SJCRH30 (cell line): ENCODE measurements at places on chromosomes 11 and 22. TPM values are rescaled to one million over a fixed set of nuclear protein-coding genes. Genes with fewer than 3 reads are reported as not detected.

DNA sequence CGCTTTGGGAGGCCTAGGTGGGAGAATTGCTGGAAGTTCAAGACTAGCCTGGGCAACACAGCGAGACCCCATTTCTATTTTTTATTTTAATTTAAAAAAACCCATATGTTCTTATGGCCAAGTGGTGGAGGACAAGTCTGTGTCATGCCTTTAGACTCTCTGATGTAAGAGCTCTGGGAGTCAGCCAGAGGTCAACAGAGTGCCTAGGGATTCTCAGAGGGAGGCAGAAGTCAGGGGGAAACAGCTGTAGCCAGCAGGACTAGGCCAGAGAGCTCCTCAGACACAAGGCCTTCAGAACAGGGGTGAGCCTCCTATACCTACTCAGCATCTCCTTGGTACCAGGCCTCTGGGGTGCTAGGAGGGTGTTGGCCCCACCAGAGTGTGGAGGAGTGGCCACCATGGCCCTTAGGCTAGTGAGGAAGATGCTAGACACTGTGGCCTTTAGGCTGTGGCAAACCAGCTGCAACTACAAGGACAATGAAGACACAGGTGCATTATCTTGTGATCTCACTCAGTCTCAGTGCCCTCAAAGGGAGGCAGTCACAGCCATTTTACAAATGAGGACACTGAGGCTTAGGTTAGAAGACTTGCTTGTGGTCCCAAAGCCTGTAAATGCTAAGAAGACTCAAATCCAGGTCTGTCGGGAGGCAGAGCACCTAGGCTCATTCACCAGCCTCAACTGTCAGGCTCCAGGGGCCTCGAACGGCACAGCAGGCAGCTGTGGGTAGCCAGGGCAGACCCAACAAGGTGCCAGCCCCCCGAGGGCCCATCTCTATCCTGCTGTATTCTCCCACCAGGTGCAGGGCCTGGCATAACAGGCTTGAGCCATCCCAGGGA is 5.0 kb downstream of the ZP1 start:
- peaks cover 5% of the 10 kb centered on the region; the same call in 1 of the 2 replicates for H3K4me1 ChIP-seq
- H3K4me3 ChIP-seq, result no peak overlapping the region
- peak; percentile 21 for DNase-seq
- H3K27ac ChIP-seq, result no peak overlapping the region
- H3K36me3 ChIP-seq, result no peaks in the 10 kb centered on the region
- H3K27me3 ChIP-seq, result no peaks in the 10 kb centered on the region

DNA sequence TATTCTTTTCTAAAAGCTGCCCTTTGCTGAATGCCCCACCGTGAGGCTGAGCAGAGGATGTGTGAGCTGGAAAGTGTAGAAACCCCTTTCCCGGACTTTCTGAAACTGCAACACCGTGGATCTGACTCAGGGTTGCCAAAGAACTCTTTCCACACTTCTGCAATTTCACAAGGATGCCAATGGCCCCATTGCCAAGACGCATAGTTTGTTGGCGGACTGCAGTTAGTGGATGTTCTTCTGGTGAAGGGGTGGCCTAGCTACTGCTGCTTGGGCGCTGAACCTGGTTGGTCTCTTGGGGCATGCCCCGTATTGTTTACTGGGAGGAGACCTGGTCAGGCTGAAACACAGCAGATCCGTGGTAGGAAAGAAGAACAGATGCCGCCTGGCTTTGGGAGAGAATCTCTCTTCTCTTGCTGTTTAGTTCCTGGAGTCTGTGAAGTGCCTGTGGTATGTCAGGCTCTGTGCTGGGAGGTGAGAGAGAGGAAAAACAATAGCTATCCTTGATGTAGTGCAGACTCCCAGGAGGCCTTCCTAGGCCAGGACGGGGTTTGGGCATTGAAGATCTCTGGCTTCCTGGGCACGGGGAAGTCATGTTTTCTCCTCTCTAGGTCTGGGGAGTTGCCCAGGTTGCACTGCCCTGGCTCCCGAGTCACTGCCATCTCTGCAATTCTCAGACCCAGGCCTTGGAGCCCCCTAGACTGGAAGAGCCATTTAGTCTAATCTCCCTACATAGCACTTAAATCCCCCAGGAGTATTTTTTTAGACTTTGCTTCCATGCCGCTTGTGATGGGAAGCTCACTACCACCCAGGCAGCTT is 26.9 kb downstream of the CD82 start:
- DNase-seq, result peak; percentile 31
- H3K4me1 ChIP-seq, result peaks cover 63% of the 10 kb centered on the region
- peaks cover 38% of the 10 kb centered on the region for H3K36me3 ChIP-seq
- no peaks in the 10 kb centered on the region for H3K27me3 ChIP-seq

- H3K27ac ChIP-seq, result peak overlapping the region; percentile 64
- no peaks in the 10 kb centered on the region for H3K36me3 ChIP-seq
- peak; percentile 86 for DNase-seq
- no peak overlapping the region for H3K4me3 ChIP-seq
- H3K4me1 ChIP-seq, result peaks cover 35% of the 10 kb centered on the region
- H3K27me3 ChIP-seq, result no peaks in the 10 kb centered on the region
Observed at GRCh38 chr11:12235553-12235946, 125.2 kb downstream of the MICAL2 start.

- no peaks in the 10 kb centered on the region for H3K27me3 ChIP-seq
- H3K4me3 ChIP-seq, result no peak overlapping the region
- no peak overlapping the region for H3K27ac ChIP-seq
- H3K36me3 ChIP-seq, result peaks cover 9% of the 10 kb centered on the region; the same call in 1 of the 2 replicates
Observed at GRCh38 chr11:60849641-60850520, 5.9 kb downstream of the PTGDR2 start.

GRCh38 chr11:119861160-119861559 is 132.2 kb upstream of the NECTIN1 start:
- no peaks in the 10 kb centered on the region for H3K27me3 ChIP-seq
- H3K4me1 ChIP-seq, result no peaks in the 10 kb centered on the region
- no peaks in the 10 kb centered on the region for H3K36me3 ChIP-seq
- H3K4me3 ChIP-seq, result no peak overlapping the region

- H3K27me3 ChIP-seq, result no peaks in the 10 kb centered on the region
- no peaks in the 10 kb centered on the region for H3K36me3 ChIP-seq
- no peaks in the 10 kb centered on the region for H3K4me1 ChIP-seq
- no peak for DNase-seq
Observed at GRCh38 chr11:79937676-79938334, 497.0 kb upstream of the TENM4 start.

DNA sequence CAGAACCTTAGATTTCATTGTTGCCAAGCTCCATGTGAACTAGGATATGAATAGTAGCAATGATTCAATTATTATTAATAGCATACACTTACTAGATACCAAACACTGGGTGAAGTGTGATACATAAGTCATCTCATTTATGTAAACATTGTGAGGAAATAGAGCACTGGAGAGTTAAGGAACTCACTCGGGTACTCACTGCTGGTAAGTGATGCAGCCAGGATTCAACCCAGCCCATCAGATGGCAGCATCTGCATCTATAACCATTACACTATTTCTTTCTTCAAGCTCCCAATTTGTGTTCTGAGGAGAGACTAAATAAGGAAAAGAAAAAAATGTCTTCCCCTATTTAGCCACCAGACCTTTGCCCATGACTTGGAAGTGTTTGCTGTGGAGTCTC is 10.2 kb upstream of the ALG8 start:
- no peaks in the 10 kb centered on the region for H3K27me3 ChIP-seq
- H3K4me1 ChIP-seq, result no peaks in the 10 kb centered on the region
- no peak overlapping the region for H3K27ac ChIP-seq
- H3K36me3 ChIP-seq, result no peaks in the 10 kb centered on the region
- no peak overlapping the region for H3K4me3 ChIP-seq

GRCh38 chr11:65133724-65134123 is 595 bp downstream of the SYVN1 start:
- no peak for DNase-seq
- peak overlapping the region; percentile 99; the same call in 1 of the 2 replicates for H3K27ac ChIP-seq
- H3K4me1 ChIP-seq, result peaks cover 6% of the 10 kb centered on the region; the same call in 1 of the 2 replicates
- no peaks in the 10 kb centered on the region for H3K27me3 ChIP-seq
- H3K4me3 ChIP-seq, result peak overlapping the region; percentile 82
- H3K36me3 ChIP-seq, result peaks cover 9% of the 10 kb centered on the region

DNA sequence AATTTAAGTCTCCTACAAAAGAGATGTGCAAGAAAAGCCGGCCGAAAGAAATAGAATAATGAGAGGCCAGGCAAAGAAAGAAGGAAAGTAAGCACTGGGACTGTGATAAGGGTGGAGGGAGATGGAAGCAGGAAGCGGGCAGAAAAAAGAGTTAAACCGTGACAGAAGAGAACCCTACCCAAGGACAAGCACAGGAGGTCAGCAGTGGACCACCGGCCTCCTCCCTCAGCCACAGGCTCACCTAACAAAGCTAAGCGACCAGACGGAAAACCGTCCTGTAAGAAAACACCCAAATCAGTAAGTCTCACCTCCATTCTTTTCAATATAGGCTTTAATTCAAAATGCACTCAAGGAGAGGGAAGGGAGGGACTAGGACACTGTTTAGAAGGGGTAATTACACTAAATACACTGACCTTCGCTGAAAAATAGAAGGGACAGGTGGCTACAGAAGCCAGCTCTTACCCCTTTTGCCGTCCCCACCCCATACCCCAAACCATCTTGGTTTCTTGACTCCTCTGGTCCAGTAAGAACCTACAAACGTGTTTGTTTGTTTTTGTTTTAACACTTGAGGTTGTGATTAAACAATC is 1.9 kb downstream of the FAM181B start:
- no peak overlapping the region for H3K27ac ChIP-seq
- H3K4me1 ChIP-seq, result no peaks in the 10 kb centered on the region
- H3K27me3 ChIP-seq, result no peaks in the 10 kb centered on the region

DNA sequence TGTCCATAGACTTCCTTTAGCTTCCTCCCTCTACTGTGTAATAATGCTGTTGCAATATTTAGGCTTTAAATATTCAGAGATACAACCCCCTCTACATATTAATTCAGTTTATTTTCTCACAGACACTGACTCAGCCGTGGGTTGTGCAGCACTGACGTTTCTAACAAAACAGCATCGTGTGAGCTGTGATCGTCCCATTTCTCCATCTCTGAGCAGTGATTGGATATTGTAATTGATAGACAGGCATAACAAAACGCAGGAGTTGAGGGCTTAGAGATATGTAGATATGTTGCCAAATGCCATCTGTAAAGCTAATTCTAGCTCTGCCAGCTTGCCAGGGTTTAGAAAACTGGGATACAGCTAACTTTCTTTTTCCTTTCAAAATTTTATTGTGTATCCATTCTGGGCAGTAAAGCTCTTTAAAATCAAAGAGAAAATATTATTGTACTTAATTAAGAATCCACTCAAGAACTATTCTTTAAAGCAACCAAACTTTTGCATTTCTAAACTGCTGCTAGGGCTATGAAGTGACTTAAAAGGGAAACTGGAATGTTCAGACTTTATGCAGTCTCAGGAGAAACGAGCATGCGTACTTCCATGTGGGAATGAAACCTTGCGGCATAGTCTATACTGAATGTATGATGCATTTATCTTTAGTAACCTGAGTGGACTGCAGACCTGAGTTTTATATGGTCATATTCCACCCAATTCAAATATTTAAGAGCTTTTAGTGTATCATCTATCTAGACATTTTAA is 22.7 kb downstream of the BTBD10 start:
- 0 out of 2 replicates have a peak, but pooled peaks cover 3% of the 10 kb centered on the region for H3K4me1 ChIP-seq
- no peaks in the 10 kb centered on the region for H3K27me3 ChIP-seq
- H3K36me3 ChIP-seq, result no peaks in the 10 kb centered on the region; the same call in 1 of the 2 replicates

DNA sequence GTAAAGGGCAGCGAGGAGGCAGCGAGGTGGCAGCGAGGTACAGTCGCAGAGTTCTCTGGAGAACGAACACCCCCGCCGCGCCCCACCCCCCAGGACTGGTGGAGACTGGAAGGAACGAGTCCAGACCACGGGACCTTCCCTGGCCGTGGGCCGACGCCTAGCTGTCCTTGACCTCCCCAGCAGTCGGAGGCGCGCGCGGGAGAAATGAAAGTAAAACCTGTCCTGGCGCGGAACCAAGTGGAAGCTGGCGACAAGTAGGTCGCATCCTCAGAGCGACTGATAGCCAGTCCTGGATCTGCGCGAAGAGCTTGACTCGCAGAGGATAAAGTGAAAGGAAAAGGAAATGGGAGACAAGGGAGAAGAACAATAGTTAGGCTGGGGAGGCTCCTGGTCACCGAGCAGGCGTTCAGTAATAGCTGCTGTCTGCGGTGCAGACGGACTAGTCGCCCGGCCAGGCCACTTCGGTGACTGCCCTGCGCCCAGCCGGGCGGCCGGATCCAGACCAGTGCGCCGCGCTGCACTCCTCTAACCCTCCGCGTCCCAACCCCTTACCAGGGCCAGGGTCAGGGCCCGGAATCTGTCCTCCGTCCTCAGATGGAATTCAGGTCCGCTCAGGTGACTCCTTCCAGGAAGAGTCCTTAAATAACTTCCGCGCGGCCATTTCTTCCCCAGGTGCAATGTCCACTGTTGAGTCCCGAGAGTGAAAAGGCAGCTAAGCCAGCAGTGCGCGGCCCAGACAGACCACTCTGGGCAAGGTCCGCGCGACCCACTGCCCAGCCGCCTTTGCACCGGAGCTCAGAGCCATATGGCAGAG is 1.9 kb upstream of the ADM start:
- no peaks in the 10 kb centered on the region for H3K27me3 ChIP-seq
- H3K36me3 ChIP-seq, result no peaks in the 10 kb centered on the region
- H3K4me1 ChIP-seq, result peaks cover 16% of the 10 kb centered on the region
- DNase-seq, result peak; percentile 44

DNA sequence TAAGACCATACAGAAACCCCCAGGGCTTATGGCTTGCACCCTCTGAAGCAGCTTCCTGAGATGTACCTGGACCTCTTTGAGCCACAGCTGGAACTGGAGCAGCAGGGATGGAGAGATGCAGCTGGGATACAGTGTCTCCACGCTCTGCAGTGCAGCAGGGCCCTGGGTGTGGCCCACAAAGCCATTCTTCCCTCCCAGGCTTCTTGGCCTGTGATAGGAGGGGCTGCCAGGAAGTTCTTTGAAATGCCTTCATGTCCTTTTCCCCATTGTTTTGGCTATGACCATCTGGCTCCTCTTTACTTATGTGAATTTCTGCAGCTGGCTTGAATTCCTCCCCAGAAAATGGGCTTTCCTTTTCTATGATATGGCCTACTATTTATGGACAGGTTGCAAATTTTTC is 37.1 kb upstream of the RAB38 start:
- no peaks in the 10 kb centered on the region for H3K36me3 ChIP-seq
- H3K27ac ChIP-seq, result no peak overlapping the region
- no peaks in the 10 kb centered on the region for H3K4me1 ChIP-seq
- H3K4me3 ChIP-seq, result no peak overlapping the region
- no peaks in the 10 kb centered on the region for H3K27me3 ChIP-seq
- DNase-seq, result no peak

GRCh38 chr22:34429314-34429713 is 509.0 kb upstream of the LARGE1 start:
- no peaks in the 10 kb centered on the region for H3K4me1 ChIP-seq
- no peak for DNase-seq
- no peaks in the 10 kb centered on the region for H3K27me3 ChIP-seq
- H3K36me3 ChIP-seq, result no peaks in the 10 kb centered on the region
- H3K27ac ChIP-seq, result no peak overlapping the region

GRCh38 chr22:32791056-32791455 is 10.4 kb upstream of the TIMP3 start:
- H3K36me3 ChIP-seq, result no peaks in the 10 kb centered on the region
- H3K27ac ChIP-seq, result no peak overlapping the region
- no peaks in the 10 kb centered on the region for H3K27me3 ChIP-seq
- H3K4me1 ChIP-seq, result no peaks in the 10 kb centered on the region
- no peak for DNase-seq

- H3K4me1 ChIP-seq, result no peaks in the 10 kb centered on the region
- peak overlapping the region; percentile 67 for H3K27ac ChIP-seq
- no peaks in the 10 kb centered on the region for H3K27me3 ChIP-seq
Observed at GRCh38 chr11:59560702-59561473, 49.5 kb downstream of the OR4D9 start.

The FAM180B gene
- total RNA-seq, result 0.16 and 0.43 TPM in 2 replicates

The MPZL2 gene
- not detected in 2 replicates for total RNA-seq

The RASL10A gene
- 4.1 and 4.3 TPM in 2 replicates for total RNA-seq

The SCN2B gene
- not detected in 2 replicates for total RNA-seq

The NAP1L4 gene
- 135 and 168 TPM in 2 replicates for total RNA-seq

The CAPN1 gene
- 41.1 and 49.4 TPM in 2 replicates for total RNA-seq

The KMT5B gene
- 26.6 and 31.4 TPM in 2 replicates for total RNA-seq

The SERHL2 gene
- 6.9 and 7.2 TPM in 2 replicates for total RNA-seq

The TMEM191C gene
- total RNA-seq, result 0.18 and 0.67 TPM in 2 replicates
